ENCODE measurements at places on chromosomes 4 and X.

- peak; percentile 61 for DNase-seq
- no peak overlapping the region for H3K27ac ChIP-seq
- peaks cover 2% of the 10 kb centered on the region for H3K4me1 ChIP-seq
- no peaks in the 10 kb centered on the region for H3K27me3 ChIP-seq
- H3K36me3 ChIP-seq, result peaks cover 2% of the 10 kb centered on the region
- no peak overlapping the region for H3K4me3 ChIP-seq
Observed at GRCh38 chrX:118603981-118604380, 108.4 kb downstream of the DOCK11 start.

DNA sequence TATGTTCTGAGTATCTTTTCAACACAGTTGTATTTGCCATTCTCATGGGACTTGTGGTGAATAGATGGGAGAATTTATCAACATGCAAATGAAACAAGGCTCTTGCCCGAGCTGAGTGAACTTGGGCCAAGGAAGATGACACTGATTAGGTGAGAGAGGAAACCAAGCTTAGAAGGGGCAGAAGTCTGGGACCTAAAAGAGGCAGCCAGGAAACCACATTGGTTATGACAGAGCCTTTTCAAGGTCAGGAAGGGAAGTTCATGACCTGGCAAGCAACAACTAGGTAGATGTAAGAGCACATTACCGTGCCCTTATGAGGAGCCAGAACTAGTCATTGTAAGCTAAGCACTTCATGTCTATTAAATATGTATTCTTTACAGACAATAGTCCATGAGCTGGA, 590.3 kb downstream of the PACRGL start:
- DNase-seq, result no peak
- H3K27me3 ChIP-seq, result no peaks in the 10 kb centered on the region
- H3K4me1 ChIP-seq, result no peaks in the 10 kb centered on the region
- H3K4me3 ChIP-seq, result no peak overlapping the region
- H3K27ac ChIP-seq, result no peak overlapping the region

DNA sequence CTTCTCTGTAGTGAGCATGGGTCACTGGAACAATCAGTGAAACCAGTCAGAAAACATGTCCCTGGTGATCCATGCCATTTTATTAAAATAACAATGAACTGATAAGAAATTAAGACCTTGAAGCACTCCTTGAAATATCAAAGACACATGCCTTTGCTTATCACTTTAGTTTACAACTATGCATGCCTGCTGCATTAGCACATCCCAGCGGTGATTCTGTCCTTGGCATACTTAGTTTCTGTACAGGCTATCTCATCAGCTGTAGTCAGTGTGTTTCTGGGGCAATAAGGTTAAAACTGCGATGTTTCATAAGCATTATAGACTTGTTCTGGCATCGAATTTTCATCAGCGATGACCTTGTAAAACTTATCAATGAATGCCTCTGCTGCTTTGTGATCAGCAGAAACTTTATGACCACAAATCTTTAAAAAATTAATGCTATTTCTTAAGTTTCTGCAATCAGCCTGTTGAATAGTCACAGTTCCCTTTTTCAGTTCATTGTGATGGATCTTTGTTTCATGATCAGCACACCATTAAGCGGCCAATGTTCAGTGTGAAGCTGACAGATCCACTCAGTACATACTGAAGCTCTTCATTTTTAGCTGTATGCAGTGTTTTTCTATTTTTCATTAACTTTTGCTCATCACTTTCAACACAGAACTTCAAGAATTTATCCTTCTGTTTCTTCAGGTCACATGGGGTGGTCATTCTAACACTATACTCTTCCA, 150.5 kb downstream of the RNF150 start:
- no peaks in the 10 kb centered on the region for H3K4me1 ChIP-seq
- no peak overlapping the region for H3K4me3 ChIP-seq
- H3K27me3 ChIP-seq, result no peaks in the 10 kb centered on the region

- no peaks in the 10 kb centered on the region for H3K36me3 ChIP-seq
- no peak overlapping the region for H3K27ac ChIP-seq
- H3K4me1 ChIP-seq, result no peaks in the 10 kb centered on the region
Observed at GRCh38 chrX:102580891-102581290, 18.4 kb upstream of the ARMCX5 start.

GRCh38 chrX:46637938-46638337, 64.4 kb downstream of the CHST7 start:
- H3K27ac ChIP-seq, result no peak overlapping the region
- no peaks in the 10 kb centered on the region for H3K36me3 ChIP-seq
- H3K4me1 ChIP-seq, result peaks cover 1% of the 10 kb centered on the region

- peaks cover 9% of the 10 kb centered on the region for H3K36me3 ChIP-seq
- H3K4me1 ChIP-seq, result peaks cover 12% of the 10 kb centered on the region
- no peak for DNase-seq
- no peaks in the 10 kb centered on the region for H3K27me3 ChIP-seq
Observed at GRCh38 chr4:145823743-145824142, 114.9 kb downstream of the ZNF827 start.

Data from IMR-90 (cell line).